Left ventricle myocardium inferior (tissue), 1 donor: ENCODE measurements at places on chromosomes 5 and 9. TPM values are rescaled to one million over a fixed set of nuclear protein-coding genes. Genes with fewer than 3 reads are reported as not detected.
A peak's percentile ranks its signal among the peaks of the same experiment; 100 is the strongest.

DNA sequence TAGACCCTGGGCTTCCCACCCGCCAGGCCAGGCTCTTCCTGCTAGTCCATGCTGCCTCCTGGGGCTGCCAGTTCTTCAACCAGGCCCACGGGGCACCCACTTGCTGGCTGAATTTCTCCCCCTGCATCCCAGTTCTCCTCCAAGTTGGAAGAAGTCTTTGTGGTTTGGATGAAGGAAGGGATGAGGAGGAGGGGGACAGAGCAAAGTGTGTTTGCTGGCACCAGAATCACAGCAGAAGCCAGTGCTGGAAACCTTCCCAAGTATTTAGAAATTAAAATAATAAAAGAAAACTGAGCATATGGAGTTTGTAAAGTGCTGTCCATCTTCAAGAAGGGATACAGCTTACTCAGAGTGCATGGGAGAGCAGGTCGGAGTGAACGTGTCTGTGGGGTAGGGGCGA, 19.4 kb upstream of the UNC5A start:
- H3K4me1 ChIP-seq, result no peaks in the 10 kb centered on the region
- H3K4me3 ChIP-seq, result no peak overlapping the region
- DNase-seq, result no peak
- peaks cover 100% of the 10 kb centered on the region for H3K27me3 ChIP-seq

GRCh38 chr9:4316409-4316808, 16.5 kb upstream of the GLIS3 start:
- H3K27ac ChIP-seq, result no peak overlapping the region
- H3K4me1 ChIP-seq, result peaks cover 10% of the 10 kb centered on the region
- H3K27me3 ChIP-seq, result no peaks in the 10 kb centered on the region
- DNase-seq, result no peak
- no peaks in the 10 kb centered on the region for H3K36me3 ChIP-seq
- H3K4me3 ChIP-seq, result no peak overlapping the region

GRCh38 chr5:32848681-32849080, 137.6 kb downstream of the NPR3 start:
- H3K4me1 ChIP-seq, result peaks cover 8% of the 10 kb centered on the region
- no peaks in the 10 kb centered on the region for H3K36me3 ChIP-seq
- no peak for DNase-seq
- no peaks in the 10 kb centered on the region for H3K27me3 ChIP-seq
- H3K4me3 ChIP-seq, result no peak overlapping the region

DNA sequence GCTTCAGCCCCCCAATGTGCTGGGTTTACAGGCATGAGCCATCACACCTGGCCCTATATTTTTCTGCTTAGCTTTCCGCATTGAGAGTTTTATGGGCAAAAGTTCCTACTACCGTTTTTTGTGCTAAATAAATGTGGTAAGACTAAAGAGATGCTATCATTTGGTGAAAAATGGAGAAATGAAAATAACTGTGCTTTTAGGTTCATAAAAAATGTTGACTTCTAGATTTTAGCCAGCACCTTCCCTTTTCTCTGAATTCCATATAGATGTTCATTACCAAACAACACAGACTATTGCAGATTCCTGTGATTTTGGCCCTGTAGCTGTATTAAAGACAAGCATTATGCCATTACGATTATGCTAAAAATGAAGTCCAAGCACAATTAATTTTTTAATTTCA, 72.0 kb upstream of the CTSL start:
- no peak overlapping the region for H3K27ac ChIP-seq
- no peaks in the 10 kb centered on the region for H3K36me3 ChIP-seq
- no peak overlapping the region for H3K4me3 ChIP-seq
- no peaks in the 10 kb centered on the region for H3K27me3 ChIP-seq
- no peaks in the 10 kb centered on the region for H3K4me1 ChIP-seq

The FBXL7 gene
- 27.7 TPM for total RNA-seq

DNA sequence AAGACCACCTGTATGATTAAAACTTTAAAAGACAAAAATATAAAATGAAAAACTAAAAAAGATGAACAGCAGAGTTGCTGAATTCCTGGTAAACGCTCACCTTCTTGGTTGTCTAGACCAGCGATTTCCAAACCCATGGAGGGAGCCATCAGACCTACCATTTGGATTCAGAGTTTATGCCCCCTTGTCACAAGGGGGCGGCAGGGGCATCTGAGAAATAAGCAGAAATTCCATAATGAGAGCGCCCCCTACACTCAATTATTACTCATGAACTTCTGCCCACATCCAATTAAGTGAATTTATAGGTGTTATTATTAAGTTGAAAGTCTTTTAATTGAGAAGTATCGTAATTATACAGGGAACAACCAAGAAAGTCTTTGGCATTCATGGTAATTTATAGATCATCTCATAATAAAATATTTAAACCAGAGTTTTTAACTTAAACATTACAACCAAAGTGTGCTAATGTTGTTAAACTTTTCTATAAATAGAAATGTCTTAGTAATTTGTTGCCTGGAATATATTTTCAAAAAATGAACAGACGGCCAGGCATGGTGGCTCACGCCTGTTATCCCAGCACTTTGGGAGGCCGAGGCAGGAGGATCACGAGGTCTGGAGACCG, 35.2 kb upstream of the SPATA31C2 start:
- peak; percentile 46 for DNase-seq
- H3K27ac ChIP-seq, result no peak overlapping the region
- no peaks in the 10 kb centered on the region for H3K4me1 ChIP-seq
- H3K36me3 ChIP-seq, result no peaks in the 10 kb centered on the region
- H3K27me3 ChIP-seq, result peaks cover 4% of the 10 kb centered on the region
- no peak overlapping the region for H3K4me3 ChIP-seq

The HMCN2 gene
- 5.5 TPM for total RNA-seq

DNA sequence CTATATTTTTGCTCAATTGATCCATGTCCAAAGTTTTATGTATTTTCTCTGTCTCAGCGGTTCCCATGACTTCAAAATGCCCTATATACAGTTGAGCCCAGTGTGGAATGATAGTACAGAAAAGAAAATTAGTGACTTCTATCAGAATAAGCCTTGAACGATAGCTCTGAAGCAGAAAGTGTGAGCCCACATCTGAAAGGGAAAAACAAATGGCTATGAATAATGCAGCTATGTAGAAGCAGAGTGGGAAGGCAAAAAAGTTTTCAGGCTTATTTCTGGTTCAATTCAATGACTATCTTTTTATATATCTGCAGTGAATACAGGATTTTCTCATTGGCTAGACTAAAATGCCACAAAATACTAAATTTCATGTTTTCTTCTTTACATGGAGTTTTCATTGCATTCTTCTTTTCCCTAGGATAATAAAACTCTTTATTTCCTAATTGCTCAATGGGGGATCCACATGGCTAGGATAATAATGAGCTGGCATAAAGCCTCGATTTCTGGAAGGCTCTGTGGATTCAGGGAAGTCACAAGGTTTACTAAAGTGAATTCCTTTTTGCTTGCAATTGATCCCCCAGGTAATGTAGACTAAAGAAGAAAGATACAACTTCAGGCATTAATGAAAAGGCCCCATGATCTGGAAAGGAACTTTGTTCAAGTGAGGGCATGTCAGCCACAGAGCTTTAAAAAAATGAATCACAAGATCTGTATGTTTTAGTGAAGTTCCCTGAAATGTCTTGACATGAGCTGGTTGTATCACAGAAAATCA, 377.0 kb upstream of the RIOK2 start:
- H3K27ac ChIP-seq, result no peak overlapping the region
- H3K36me3 ChIP-seq, result no peaks in the 10 kb centered on the region
- H3K4me1 ChIP-seq, result no peaks in the 10 kb centered on the region
- H3K27me3 ChIP-seq, result no peaks in the 10 kb centered on the region
- H3K4me3 ChIP-seq, result no peak overlapping the region

- no peaks in the 10 kb centered on the region for H3K27me3 ChIP-seq
- H3K27ac ChIP-seq, result no peak overlapping the region
- H3K4me1 ChIP-seq, result no peaks in the 10 kb centered on the region
- no peaks in the 10 kb centered on the region for H3K36me3 ChIP-seq
These were observed 70.2 kb upstream of the ELL2 start for GRCh38 chr5:96031811-96032261.

DNA sequence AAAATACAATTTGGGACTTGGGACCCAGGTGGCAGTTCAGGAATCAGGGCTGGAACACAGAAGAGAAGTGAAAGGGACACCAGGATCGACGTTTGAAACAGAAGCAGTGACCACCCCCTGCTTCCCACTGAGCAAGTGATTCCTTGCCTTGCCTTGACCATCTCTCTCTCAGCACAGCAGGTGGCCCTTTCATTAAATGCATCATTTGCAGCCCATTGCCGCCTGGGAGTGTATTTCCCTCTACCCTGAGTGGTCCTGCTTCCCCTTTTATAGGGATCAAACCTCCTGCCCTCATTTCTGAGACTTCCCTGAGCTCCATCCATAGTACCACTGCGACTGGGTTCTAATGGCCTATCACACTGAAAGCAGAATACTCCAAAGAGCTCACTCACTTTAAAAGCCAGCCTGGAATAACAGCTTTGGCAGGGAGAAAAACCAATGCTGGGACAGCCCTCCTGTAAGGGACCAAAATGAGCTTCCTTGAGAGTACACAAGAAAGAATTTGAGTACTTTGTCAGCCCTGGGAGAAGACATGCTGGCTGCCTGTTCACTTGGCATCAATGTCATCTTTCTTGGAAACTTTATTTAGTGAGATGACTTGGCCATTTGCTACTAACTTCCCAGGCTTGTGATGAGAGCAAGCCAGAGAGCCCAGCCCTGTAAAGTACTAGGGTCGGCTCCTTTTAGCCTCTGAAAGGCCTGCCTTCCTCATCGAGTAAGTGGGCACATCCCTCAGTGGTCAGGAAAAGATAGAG, 149.7 kb downstream of the SLIT3 start:
- peaks cover 5% of the 10 kb centered on the region for H3K4me1 ChIP-seq
- H3K27me3 ChIP-seq, result no peaks in the 10 kb centered on the region
- no peak overlapping the region for H3K4me3 ChIP-seq

GRCh38 chr5:34001241-34001841, 6.5 kb downstream of the AMACR start:
- peaks cover 10% of the 10 kb centered on the region for H3K4me1 ChIP-seq
- H3K36me3 ChIP-seq, result peaks cover 18% of the 10 kb centered on the region
- DNase-seq, result no peak
- H3K4me3 ChIP-seq, result no peak overlapping the region
- no peaks in the 10 kb centered on the region for H3K27me3 ChIP-seq

- DNase-seq, result peak; percentile 29
- peak overlapping the region; percentile 93 for H3K27ac ChIP-seq
- H3K27me3 ChIP-seq, result no peaks in the 10 kb centered on the region
- peaks cover 51% of the 10 kb centered on the region for H3K4me1 ChIP-seq
These were observed 421 bp downstream of the RUSC2 start for GRCh38 chr9:35490155-35490909.

DNA sequence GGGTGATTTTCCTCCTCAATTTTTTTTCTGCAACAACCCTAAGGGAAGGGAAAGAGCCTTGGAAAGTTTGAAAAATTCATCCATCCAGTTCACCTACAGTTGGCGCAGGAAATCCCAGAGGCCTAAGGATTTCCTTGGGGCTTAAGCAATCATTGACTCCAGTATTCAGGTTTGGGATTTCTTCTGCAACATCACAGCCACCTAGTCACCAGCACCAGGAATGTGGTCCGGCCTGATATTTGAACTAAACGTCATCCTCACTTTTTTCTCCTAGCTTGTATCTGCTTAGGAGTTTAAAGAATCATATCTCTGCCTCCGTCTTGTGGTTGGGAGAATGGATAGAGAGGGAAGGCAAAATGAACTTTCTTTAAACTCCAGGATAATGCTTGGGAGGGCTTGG, 20.2 kb upstream of the TLE4 start:
- no peak overlapping the region for H3K4me3 ChIP-seq
- H3K27ac ChIP-seq, result no peak overlapping the region
- no peaks in the 10 kb centered on the region for H3K27me3 ChIP-seq
- no peaks in the 10 kb centered on the region for H3K4me1 ChIP-seq

DNA sequence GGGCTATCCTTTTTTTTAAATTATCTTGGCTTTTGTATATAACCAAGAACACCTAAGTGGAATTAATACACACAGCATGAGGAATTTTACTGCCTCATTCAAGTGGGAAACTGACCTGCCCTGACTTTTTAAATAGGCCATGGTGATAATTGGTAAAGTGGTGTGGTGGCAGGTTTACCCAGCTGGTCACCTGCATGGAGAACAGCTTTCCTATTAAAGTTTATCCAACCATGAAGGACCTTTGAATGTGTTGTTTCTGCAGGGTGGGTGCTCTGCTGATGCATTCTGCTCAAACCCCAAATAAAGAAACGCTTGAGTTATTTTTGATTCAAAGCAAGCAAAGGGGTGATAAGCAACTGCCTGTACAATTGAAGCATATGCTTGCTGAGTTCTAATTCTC, 261.0 kb upstream of the GRIN3A start:
- H3K4me1 ChIP-seq, result no peaks in the 10 kb centered on the region
- no peaks in the 10 kb centered on the region for H3K36me3 ChIP-seq

The PDGFRB gene
- total RNA-seq, result 39.7 TPM
